Tongue (tissue), 3 donors: ENCODE measurements at places on chromosomes 3 and 15. TPM values are rescaled to one million over a fixed set of nuclear protein-coding genes. Genes with fewer than 3 reads are reported as not detected.

- peak; percentile 87 for DNase-seq
These were observed 81.8 kb downstream of the WWTR1 start for GRCh38 chr3:149575961-149576564.

DNA sequence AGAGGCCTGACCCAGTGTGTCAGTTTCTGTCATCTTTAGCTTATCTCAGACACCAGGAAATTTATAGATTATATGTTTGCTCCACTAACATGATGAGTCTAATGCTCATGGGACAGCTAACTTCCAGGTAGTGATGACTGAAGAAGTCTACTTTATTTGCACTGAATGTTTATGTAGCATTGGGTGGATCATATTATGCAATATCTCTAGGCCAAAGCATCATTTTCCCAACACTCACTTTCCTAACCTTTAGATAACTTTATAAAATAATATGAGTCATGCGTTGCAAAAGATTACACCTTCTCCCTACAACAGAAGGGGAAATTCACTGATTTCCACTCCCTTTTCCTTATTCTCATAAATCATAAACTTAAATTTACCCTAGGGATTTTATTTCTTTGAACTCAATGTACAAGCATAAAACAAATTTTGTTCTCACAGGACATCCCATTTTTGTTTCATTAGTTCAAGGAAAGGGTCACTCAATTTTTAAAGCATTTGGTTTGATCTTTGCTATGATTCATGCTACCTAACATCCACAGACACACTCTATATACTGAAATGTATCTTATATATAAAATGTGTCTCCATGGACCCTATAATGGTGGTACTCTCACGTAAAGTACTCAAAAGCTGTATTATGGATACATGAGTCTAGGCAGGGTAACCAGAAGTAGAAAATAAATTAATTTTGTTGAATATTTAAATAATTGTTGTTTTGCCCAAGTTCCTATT is 225.2 kb downstream of the WDR72 start:
- no peak for DNase-seq

DNA sequence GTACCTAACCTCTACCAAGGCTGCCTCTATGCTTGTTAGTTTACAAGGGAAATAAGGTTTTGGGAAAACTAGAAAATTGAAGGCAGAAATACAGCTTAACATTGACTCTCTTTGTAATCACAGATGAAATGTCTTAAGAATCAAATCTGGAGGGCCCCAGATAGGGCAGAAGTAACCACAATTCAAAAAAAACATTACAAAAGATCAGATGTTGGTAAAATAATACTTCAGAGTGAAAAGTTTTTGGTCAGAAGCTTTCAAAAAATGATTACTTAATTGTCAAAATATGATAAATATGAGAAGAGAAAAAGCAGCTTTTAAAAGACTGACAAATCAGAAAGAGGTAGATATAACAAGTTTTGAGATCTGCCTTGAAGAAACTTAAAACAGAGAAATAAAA is 425.1 kb upstream of the NECTIN3 start:
- DNase-seq, result no peak

Gene CCPG1
- 49.1 TPM for total RNA-seq

- peak; percentile 68 for DNase-seq
These were observed 9.6 kb downstream of the C3orf18 start for GRCh38 chr3:50557915-50558314.

Gene CPNE4
- 1.5 TPM for total RNA-seq

DNA sequence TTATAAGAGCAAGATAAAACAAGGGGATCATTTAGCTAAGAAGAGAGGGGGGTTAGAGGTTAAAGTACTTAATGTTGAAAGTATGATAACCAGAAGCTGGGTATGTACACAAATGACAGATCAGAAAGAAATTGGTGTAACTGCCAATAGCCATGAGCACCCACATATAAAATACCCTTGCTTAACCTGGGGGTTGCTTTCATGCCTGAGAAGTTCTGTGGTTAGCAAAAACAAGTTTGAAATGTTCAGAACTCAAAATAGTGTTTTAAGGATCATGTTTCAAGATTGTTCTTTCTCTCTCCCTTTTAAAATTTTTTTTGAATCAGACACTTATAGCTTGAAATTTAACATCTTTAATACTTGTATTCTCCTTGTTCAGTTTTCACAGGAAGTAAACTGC is 321.4 kb upstream of the GBE1 start:
- no peak for DNase-seq

- peak; percentile 65 for DNase-seq
These were observed 47.5 kb upstream of the LIMD1 start for GRCh38 chr3:45546716-45547701.

DNA sequence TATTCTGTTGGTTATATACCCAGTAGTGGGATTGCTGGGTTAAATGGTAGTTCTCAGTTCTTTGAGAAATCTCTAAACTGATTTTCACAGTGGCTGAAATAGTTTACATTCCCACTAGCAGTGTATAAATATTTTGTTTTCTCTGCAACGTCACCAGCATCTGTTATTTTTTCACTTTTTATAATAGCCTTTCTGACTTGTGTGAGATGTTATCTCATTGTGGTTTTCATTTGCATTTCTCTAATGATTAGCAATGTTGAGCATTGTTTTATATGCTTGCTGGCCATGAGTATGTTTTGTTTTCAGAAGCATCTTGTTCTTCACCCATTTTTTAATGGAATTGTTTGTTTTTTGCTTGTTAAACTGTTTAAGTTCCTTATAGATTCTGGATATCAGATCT is 612.7 kb upstream of the SGO1 start:
- no peak for DNase-seq

DNA sequence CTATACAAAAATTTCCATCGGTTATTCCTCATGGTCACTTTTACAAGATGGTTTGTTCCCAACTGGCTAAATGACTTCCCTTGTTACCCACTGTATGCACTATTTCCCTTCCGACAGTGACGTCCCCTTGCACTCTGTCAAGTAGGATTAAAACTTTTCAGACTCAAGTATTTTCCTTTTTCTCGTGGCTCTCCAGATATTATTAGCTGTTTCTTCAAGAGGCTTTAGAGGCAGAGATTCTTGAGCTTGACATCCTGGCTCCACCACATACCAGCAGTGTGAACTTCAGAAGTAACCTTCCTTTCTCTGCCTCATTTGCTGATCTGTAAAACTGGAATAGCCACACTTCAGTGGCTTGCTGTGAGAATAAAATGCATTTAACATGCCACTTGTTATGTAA is 14.0 kb downstream of the CSNK1G1 start:
- no peak for DNase-seq

Gene CCDC39
- 0.10 TPM for total RNA-seq

- DNase-seq, result peak; percentile 42
These were observed 277.9 kb upstream of the LMCD1 start for GRCh38 chr3:8223766-8224165.

DNA sequence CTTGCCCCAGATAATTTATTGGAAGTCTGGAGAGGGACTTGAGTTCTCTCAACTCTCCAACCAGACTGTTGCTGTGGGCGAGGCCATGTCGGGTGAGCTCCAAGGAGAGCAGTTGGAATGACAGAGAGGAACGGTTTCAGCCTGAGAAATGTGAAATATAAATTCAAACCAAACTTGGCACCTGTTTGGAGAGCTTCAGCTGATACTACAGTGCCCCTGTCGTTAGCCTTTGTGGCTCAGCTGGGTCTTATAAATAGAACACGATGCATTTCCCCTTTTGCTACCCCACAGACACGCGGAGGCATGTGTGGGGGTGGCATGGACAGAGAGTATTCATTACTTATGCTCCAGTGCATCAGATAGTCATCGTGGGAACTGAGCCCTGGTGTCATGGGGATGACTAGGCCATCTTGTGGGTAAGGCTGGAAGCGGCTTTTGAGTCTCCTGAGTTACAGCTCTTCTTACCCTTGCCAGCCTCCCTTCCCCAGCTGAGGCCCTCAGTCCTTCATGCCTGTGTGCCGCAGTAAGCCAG is 15.6 kb downstream of the SMAD3 start:
- DNase-seq, result peak; percentile 67

DNA sequence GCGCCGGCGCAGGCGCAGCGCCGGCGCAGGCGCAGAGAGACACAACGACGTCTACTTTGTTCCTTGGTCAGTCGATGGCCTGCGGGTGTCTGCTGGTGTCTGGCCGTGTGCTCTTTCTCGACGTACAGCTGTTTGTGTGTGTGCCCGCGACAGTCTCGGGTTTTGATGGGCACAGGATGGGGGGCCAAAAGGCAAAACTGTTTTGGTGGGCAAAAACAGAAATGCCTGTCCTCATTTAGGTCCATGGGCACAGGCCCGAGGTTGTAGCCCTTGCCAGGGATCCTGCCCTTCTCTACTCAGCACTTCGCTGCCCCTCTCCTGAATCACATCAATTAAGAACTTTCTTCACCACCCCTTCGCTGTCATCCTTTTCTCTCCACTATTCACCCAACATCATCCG is 184.8 kb upstream of the CHL1 start:
- no peak for DNase-seq

DNA sequence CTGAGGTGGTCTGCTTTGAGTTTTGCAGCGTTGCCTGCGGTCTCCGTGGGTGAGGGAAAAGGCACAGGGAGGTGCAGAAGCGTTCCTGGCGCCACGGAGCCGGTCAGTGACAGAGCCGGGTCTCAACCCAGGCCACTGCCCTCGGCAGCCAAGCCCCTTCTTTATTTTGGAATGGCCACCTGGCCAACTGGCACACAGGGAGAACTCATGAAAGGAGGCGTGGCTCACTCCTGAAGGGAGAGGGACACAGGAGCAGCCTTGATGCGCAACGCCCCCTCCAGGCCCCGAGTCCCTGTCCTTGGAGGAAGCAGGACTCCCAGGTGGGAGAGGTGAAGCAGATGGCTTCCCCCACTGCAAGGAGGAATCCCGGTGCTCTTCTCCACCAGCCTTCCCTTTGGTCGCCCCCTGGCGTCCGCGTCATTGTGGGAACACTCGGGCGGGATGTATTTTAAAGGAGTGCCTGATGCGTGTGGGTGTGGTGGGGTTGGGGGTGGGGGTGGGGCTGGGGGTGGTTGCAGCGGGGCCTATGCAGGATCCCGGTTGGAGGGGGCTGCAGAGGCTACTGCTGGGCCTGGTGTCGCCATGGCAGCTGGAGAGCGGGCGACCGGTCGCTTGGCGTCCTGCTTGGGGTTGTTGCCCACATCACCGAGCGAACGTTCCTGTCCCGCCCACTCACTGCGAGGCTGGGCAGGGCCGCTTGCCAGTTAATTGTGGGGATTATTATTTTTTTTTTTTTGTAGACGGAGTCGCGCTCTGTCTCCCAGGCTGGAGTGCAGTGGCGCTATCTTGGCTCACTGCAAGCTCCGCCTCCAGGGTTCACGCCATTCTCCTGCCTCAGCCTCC is 32.6 kb downstream of the APBA2 start:
- DNase-seq, result no peak

DNA sequence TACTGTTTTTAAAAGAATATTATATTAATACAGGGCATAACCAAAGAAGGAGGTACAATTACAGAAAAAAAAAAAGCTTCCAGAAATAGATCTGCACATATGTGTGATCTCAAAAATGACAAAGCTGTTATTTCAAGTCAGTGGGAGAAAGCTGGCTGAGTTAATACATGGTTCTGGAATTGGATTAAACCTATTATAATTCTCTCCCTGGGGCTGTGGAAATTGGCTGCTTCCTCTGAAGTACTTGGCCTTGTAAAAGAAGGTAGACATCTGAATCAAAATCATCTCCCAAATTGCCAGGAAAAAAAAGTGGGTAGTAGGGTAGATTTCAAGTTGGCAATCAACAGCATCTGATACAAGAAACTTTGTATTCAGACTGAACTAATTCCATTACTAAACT is 723.9 kb upstream of the ALCAM start:
- peak; percentile 58 for DNase-seq

- DNase-seq, result peak; percentile 93
These were observed 288.3 kb upstream of the C2CD4B start for GRCh38 chr15:62453375-62453774.

- peak; percentile 52 for DNase-seq
These were observed 375.5 kb upstream of the CFAP20DC start for GRCh38 chr3:59425371-59425770.

- peak; percentile 92 for DNase-seq
These were observed 529.0 kb downstream of the AGBL1 start for GRCh38 chr15:86608461-86609205.

GRCh38 chr3:4218456-4219226 is 84.5 kb upstream of the SETMAR start:
- peak; percentile 47 for DNase-seq

Gene PSTPIP1
- total RNA-seq, result 5.3 TPM

DNA sequence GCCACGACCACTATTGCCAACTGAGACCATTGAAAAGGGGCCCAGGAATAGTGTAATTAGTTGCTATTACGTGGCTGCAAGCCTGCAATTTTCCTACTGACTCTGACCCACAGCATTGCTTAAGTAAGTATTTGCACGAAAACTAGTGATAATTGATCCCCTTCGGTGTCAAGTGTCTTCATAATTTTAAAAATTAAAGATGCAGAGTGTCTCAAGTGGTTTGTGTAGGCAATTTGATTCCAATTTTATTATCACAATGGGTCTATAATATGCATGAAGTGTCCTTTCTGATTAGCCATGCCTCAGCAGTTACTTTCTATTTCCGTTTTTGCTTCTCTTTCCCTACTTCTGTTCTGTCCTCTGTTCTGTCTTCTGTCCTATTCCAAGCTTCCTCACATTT is 259.2 kb downstream of the C3orf38 start:
- DNase-seq, result no peak

DNA sequence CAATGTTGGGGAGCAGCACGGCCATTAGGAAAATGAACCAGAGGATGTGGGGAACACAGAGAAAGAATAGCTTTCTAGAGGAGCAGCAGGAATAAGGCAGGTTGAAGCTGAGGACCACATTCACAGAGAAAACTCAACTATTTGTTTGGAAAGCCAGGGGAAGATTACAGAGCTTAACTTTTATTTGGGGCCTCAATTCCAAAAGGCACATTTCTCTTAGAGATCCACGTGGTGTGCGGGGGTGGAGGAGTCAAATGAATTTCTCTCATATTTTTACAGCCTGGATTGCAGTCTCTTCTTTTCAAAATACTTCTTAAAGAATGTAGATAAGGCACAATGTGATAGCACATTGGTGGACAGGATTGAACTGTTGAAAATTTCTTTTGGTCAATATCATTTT is 253.7 kb downstream of the ROBO1 start:
- DNase-seq, result no peak

Gene HYAL1
- total RNA-seq, result 1.2 TPM

DNA sequence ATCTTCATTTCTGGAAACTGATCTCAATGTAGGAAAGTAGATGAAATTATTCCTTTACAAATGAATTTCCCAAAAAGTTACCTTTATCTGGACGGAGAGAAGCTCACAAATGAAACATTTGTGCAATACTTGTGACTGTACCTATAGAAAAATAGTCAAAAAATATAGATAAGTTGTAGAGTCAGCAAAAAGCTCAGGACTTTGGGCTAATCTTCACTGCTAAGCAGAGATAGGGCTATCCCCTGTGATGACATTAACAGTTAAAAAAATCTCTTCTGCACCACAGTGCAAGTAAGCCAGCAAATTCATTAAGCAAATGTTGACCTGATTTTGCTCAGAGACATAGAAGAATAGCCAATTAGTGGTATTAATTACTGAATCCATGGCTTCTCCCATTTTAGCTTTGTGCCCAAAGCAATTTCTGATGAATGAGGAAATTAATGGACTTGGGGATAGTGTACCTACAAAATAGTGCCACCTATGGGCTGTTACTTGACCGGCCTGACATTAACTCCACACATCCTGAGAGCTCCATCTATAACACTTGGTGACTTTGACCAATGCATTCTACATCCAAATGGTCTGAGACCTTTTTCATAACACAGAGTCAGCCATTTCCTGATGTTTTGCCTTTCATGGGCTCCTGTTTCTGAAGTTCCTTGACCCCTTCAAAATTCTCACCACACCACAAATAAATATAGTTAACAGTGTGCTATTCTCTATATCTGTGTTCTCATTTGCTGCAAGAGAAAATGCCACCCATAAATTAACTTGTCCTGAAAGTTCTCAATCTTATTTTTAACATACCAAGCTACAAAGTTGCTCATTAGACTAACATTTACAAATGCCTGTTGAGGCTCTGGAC is 105.0 kb downstream of the SSR3 start:
- peak; percentile 39 for DNase-seq

Gene TMEM40
- total RNA-seq, result 7.6 TPM
